ENCODE measurements at places on chromosomes 16 and 17.

DNA sequence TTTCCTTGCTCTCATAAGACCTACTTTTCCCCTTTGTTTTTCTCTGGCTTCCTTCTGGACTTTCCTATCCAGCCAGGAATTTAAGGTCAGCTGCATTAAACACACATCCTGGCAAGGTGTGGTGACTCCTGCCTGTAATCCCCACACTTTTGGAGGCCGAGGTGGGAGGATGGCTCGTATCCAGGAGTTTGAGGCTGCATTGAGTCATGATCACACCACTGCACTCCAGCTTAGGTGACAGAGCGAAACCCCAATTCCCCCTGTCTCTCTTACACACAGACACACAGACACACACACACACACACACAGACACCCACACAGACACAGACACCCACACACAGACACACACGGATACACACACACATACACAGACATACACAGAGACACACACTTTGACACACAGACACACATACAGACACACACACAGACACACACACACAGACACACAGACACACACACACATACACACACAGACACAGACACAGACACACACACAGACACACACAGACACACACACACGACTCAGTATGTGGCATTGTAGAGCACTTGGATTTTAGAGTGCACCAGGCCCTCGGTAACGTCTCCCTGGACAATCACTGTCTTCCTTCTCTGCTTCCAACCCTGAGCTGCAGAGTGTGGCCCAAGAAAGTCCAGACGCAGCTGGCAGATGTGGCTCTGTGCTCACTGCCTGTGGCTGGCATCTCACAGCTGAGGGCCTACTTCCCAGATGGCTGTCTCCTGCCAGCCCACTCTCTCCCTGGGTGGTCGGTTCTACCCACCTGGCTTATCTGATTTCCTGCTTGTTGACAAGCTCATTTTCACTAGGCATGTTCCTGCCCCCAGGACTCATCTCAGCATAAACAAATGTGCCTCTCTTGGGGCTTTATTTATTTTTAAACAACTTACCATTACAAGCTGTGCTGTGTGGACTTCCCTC, 39.0 kb downstream of the NLRP1 start:
- no peak for DNase-seq

DNA sequence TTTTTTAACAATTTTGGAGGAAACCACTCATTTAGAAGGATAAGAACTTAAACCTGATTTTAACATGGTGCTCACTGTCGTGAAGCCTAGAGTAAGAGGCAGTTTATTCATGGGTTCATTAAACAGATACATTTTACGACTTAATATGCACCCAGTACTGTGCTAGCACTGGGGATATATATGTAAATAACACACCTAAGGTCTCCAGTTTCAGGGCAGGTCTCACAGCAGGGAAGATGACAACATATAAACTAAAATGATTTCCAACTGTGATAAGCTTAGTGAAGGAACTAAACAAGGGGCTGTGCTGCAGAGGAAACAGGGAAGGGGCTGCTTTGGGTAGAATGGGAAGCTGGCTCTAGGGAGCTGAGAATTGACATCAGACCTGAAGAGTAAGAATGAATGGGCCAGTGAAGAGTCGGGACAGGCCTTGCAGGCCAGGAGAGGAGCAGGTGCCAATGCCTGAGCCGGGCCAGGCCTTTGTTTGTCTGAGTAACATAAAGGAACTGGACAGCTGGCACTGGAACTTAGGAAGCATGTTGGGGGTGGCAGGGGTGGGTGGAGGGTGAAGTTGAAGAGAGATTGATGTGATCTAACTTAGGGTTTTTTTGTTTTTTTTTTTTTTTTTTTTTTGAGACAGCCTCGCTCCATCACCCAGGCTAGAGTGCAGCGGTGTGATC, 12.1 kb downstream of the NT5M start:
- DNase-seq = no peak

- peak; percentile 70 for DNase-seq
Observed at GRCh38 chr17:63406689-63407330, 39.3 kb downstream of the CYB561 start.

DNA sequence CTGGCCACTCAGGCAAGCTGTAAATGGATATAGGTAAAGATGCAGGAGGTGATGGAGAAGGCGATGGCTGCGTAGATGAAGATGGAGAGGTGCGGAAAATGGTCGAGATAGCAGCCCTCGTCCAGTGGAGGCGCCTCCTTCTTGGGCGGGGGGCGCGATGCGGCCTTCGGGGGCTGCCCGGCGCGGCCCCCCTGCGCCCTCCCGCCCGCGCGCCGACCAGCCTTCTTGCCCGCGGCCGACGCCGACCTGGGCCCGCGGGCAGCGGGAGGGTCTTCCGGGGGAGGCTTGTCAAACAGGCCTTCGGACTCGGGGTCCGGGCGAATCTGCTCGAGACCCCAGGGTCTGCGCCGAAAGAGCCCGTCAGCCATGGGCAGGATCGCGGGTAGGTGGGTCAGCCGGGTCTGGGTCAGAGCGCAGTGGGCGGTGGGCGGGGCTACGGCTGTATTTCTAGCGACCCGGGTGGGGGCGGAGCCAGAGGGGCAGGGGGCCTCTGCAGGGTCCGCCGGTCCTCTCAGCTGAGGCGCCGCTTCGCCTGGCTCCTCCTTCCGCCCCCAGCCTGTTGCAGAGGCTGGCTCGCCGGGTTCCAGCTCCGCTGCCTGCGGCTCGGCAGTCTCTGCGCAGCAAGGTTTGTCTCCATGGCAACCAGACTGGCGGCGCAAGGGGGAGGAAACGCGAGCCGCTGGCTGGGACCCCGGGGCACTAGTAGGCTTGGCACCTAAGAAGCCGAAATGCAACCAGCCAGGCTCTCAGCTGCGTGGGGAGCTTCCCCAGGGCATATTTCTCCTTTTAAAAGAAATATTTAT, 14.4 kb downstream of the MIS12 start:
- DNase-seq = peak; percentile 86

DNA sequence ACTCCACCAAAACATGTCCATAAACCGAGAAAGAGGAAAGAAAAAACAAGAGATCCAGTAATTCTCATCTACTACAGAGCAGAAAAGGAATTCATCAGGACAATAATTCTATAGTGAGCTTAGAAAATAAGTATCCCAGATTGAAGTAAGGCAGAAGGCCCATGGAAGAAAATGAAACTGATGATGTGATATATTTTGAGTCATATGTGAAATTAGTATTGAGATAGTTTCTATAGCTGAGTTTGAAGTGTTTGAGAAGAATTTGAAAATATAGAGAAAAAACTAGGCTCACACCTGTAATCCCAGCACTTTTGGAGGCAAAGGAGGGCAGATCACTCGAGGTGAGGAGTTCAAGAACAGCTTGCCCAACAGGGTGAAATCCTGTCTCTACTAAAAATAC, 19.7 kb downstream of the LUC7L3 start:
- DNase-seq = no peak

- DNase-seq = no peak
Observed at GRCh38 chr16:89025636-89026035, 48.6 kb upstream of the CBFA2T3 start.

GRCh38 chr17:36824678-36825101, 112.6 kb upstream of the LHX1 start:
- no peak for DNase-seq

GRCh38 chr16:12449374-12449773, 354.3 kb downstream of the CPPED1 start:
- no peak for DNase-seq

DNA sequence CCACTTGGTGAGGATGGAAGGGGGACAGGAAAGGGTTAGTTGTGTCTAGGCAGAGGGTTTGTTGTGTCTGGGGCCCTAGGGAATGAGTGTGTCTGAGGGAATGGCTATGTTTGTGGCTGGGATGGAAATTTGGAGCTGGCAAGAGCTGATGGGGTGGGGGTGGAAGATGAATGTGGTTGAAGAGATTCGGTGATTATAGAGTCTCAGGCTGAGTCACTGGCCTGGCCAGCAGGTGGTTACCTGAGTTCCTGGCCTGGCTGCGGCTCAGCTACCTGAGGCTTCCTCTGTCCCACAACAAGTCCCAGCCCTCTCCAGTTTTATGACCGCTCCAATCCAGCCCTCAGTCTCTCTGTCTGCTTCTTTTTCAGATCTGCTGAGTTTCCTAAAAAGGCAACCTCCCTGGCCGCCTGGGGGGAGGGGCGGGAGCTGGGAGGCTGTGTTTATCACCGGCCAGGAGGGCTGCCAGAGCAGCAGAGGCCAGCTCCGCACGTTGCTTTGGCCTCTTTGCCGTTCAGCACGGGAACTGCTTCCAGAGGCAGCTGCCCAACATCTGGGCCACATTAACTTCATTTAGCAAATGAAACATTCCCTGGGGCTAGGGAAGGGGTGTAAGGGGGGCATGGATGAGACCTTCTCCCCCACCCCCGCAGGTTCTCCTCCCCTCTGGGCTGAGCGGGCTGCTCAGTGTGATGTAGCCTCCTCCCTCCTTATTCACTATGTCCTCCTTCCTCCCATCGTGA, 21.8 kb downstream of the ITGB3 start:
- DNase-seq = peak; percentile 50

DNA sequence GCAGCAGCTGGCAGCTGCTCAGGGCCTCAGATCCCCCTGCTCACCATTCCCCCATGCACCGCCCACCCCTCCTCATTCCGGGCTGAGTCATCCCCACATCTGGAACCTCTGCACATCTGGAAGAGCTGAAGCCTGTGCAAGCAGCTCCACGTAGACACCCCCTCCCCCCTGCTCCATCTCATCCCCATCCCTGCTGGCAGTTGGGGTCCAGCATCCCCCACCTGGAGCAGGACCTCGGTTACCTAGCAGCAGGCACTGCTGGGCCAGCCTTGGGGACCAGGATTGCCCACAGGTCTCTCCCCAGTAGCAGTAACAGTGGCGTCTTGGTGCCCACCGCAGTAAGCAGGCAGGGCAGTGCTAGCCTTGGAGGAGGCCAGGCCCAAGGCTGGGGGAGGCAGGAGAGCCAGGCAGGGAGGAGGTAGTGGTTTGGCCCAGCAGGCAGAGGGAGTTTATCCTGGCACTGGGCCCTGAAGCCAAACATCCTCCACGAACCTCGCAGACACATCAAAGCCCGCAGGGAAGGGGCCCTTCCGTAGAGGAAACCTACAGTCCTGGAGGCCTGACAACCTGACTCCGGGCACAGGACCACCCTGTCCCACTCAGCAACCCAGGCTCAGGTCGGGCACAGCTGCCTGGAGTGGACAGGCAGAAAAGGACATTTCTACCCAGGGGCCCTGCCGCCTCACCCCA, 7.7 kb upstream of the TMEM92 start:
- no peak for DNase-seq

- no peak for DNase-seq
Observed at GRCh38 chr17:17096438-17097178, 54.4 kb downstream of the MPRIP start.

DNA sequence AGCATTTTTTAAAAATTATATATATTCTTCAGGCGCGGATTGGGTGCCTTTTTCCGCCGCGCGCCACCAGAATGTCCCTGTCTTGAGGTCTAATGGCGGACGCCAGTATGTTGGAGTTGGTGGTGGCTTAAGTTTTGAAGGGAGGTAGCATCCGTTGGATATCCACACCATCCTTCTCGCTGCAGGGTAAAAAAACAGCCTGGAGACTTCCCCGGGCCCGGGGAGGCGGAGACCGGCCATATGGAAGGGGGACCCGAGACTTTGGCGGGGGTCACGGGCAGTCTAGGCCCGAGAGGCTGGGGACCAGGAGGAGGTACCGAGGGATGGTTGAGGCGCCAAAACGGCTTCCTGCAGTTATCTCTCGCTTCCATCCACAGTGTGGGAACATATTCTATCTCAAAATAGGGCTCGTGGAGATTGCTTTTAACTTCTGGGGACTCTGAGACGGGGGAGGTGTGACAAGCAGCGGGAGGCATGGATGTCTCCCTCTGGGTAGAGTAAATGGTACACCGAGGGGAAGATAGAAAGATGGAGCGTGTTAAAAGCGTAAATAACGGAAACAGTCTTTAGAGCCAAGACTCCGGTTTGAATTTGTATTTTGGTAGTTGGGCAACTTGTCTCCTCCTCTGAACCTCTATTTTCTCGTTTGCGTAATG, at the start of gene SF3B3:
TSS of gene SF3B3 (plus strand) at position 74 of the 656 bp plus-strand sequence. CDS start 2,841 bp downstream, outside the sequence.
- DNase-seq = no peak

GRCh38 chr17:14935139-14935841, 329.8 kb downstream of the PMP22 start:
- DNase-seq = no peak

DNA sequence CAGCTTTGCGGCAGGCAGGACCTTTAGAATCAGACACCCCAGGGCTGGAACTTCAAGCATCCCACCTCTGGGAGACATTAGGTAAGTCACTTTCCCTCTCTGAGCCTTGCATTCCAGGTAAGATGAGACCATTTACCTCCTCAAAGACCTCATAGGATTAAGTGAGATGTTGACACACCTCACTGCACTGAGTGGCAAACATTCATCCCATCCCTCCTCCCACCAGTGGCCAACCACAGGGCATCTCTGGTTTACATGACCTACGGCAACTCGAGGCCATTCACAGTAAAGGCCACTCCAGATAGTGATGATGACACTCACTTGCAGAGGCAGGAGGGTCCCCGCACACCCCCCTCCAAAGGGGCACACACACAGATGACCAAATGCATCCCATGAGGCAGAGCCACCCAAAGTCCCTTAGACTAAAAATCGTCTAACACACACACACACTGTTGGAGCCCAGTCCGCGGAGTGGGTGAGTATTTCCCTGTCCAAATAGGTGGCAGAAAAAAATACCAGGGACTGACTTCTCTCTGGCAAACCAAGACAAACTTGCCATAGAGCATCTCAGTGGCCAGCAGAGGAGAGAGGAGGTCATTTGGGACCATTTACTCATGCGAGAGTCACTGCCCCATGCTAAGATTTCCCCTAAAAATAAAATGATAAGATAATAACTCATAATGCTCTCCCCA, 454.9 kb downstream of the SOX9 start:
- no peak for DNase-seq

DNA sequence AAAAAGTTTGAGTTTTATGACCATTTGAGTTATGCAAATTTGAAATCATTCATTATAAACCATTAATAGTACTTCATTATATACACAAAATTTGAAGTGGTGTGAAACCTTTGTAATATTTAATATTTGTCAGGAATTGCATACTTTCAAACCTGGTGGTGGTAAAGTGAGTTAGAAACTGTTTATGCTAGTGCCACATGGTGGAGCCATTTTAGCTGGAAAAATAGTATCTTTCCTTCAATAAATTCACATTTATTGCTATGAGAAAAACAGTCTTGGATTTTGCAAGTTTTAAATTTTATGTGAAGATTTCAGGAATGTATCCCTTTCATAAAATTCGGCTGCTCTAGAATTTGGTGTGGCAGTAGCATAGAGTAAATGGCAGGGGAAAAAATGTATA, 7.3 kb upstream of the BLMH start:
- no peak for DNase-seq

- no peak for DNase-seq
Observed at GRCh38 chr17:68446626-68447041, 10.7 kb downstream of the WIPI1 start.

DNA sequence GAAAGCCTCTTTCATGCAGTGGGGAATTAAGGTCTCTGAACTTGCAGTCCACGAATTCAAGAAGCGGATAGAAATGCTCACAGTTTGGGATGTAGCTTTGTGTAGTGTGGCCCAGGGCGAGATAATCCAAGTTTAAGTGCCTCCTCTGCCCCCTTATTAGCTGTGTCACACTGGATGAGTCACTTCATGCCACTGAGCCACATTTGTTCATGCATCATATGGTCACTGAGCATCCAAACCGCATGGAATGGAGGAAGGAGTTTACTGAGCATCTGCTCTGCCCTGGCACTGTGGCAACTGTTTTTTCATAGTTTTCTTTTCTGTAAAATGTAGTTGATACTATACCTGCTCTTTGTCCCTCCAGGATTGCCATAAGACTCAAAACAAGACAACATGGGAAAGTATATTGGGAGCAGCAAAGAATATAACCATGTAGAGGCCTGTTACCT, 15.1 kb upstream of the DHX8 start:
- DNase-seq = no peak

Measured in SK-N-MC (cell line).